Aorta (tissue), 5 donors: ENCODE measurements at places on chromosomes 16 and 17. TPM values are rescaled to one million over a fixed set of nuclear protein-coding genes. Genes with fewer than 3 reads are reported as not detected.

The CD68 gene
- 111 TPM for polyA plus RNA-seq

The MT1A gene
- polyA plus RNA-seq = 7.0 TPM

GRCh38 chr16:19582050-19582831, 26.7 kb downstream of the VPS35L start:
- no peak for DNase-seq

The FBXL19 gene
- 4.3 TPM for polyA plus RNA-seq

The GALNS gene
- polyA plus RNA-seq = 9.3 TPM

DNA sequence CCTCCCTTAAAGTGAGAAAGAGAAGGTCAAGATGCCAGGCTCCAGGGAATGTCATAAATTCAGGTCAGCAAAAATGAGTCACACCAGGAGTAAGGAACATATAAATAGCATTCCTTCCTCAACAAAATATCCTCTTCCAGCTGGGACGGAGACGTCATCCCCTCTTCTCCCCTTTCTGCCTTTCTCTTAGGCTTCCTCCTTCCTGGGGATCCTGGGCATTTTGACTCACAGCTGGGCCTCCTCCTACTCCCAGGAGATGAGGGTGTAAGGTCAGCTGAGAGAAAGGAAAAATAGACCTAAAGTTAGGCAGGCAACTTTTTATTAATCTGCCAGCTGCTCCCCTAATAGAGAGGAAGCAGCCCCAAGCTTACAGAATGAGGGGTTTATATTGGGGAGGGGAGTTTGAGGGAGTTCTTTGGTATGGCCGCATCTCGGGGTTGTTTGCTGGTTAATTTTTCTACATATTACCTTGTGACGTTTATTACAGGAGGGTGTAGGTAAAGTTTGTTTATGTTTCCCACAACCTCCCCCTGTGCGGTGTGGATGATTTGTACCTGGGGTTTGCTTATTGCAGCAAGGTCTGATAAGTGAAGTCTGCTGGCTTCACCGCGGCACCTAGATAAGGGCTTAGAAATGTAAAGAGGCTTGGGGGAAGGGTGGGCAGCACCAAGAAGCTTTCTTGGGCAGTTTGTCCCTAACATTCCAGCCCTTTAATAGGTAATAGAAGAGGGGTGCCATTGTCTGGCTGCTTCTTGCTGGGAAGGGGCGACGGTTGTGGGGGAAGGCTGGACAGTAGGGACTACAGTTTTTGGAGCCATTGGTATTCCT, 7.1 kb upstream of the ZNF747 start:
- no peak for DNase-seq

GRCh38 chr16:81651758-81652718, 127.1 kb upstream of the PLCG2 start:
- DNase-seq = no peak

The PPY gene
- polyA plus RNA-seq = not detected

DNA sequence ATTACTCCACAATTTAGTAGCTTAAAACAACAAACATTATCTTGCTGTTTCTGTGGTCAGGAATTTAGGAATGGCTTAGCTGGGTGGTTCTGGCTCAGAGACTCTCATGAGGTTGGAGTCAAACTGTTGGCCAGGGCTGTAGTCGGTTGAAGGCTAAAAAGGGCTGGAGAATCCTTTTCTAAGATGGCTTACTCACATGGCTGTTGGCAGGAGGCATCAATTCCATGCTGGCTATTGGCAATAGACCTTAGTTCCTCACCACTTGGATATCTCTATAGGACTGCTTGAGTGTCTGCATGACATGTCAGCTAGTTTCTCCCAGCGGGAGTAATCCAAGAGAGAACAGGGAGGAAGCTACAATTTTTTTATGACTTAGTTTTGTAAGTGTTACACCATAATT, 6.6 kb upstream of the EFCAB13 start:
- DNase-seq = no peak

DNA sequence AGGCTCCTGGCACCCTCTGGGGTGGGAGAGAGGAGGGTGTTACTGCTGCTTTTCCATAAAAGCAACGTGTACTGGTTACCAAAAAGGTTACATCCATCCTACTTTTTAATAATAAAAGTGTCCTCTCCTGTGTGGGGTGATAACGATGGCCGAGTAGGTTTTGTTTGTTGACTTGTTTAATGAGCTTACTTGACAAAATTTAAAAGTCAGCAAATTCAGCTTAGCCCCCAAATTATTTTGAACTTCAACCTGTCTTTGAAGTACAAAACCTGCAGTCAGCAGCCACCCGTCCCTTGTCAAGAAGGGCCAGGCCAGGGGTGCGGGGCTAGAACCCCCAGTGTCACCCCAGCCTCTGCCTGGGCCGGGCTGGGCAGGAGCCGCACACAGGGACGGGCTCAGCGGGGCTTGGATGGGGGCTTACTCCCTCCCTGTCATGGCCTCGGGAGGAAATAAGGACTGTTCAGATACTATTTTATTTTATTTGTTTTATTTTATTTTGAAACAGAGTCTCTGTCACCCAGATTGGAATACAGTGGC, 103.9 kb upstream of the CHMP6 start:
- no peak for DNase-seq

The OTOP2 gene
- polyA plus RNA-seq = 0.25 TPM

The DRC3 gene
- polyA plus RNA-seq = 7.9 TPM

DNA sequence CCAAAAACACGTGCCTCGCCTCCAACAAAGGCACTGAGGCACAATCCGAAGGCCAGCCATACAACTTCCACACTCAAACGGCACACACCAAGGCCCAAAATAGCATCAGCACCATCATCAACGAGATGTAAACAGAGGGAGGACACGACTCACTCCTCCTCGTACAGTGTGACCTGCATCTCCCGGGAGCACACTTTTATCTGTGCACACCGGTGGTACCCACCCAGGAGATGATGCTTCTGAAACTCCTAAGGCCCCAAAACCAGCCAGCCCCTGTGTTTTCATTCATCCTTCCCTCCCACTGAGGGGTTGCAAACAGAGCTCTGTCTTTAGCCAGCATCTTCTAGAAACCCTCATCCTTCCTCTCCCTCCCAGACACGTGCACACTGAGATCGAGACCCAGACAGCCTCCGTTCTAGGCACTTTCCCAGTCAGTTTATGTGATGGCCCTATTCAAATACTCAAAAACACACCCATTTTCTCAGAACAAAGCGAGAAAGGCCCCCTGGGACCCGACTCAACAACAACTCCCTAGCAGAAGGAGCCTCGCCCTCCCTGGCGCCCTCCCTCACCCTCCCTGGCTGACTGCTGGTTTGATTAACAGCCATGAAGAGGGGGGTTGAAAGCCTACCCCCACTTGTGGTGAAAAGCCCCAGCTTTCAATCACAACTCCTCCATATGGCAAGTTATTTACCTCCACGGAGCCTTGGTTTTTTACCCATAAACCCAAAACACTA, 76.3 kb downstream of the GAS7 start:
- DNase-seq = no peak

DNA sequence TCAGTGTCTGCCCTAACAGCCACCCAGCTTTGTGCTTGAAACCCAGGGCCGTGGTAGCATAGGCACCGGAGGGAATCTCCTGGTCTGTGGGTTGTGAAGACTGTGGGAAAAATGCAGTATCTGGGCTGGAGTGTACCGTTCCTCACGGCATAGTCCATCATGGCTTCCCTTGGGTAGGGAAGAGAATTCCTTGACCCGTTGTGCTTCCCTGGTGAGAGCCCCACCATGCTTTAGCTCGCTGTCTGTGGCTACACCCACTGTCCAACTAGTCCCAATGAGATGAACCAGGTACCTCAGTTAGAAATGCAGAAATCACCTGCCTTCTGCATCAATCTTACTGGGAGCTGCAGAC, 67.3 kb downstream of the ATF7IP2 start:
- DNase-seq = no peak

The CYB561 gene
- 17.6 TPM for polyA plus RNA-seq

DNA sequence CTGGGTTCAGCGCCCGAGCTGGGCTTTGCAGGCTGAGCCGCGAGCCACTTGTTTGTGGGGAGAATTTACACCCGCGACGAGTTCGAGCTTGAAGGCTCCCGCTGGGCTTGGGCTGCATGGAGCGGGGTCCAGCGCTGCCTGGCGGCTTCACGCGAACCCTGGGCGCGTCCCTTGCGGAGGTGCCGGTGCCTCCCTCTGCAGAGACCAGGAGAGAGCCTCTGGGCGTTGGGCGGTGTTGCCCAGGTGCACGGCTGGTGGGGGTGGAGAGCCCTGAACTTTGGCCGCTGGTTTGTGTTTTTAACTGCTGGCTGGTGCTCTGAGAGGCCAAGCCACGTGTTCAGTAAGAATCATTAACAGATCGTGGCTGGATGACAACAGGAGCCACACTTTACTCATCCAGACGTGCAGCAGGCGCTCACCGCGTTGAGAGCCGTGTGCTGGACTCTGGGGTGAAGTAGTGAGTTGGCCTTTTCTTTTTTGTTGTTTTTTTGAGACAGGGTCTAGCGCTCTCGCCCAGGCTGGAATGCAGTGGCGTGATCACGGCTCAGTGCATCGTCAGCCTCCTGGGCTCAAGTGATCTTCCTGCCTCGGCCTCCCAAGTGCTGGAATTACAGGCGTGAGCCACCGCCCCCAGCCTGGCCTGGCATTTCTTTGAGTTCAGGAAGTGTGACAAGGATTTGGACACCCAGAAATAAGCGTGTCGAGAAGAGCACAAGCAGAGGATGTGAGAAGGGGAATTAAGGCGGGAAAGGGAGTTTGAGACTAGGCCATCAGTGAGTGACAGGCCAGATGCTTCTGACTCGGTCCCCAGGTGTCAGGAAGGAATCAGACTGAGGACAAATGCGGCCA, 827 bp downstream of the CDK10 start:
- no peak for DNase-seq
